ENCODE measurements at places on chromosomes 4 and X. TPM values are rescaled to one million over a fixed set of nuclear protein-coding genes. Genes with fewer than 3 reads are reported as not detected.

Gene FGG
- total RNA-seq, result not detected

Gene MAGEB16
- total RNA-seq, result not detected

Gene HOPX
- total RNA-seq, result not detected

Gene ABLIM2
- total RNA-seq, result 3.0 TPM

Gene MAGEC1
- total RNA-seq, result not detected

Gene TDO2
- not detected for total RNA-seq

Gene MAEA
- 75.8 TPM for total RNA-seq

Measured in H1 (cell line).